ENCODE measurements at places on chromosomes 5 and 9.

DNA sequence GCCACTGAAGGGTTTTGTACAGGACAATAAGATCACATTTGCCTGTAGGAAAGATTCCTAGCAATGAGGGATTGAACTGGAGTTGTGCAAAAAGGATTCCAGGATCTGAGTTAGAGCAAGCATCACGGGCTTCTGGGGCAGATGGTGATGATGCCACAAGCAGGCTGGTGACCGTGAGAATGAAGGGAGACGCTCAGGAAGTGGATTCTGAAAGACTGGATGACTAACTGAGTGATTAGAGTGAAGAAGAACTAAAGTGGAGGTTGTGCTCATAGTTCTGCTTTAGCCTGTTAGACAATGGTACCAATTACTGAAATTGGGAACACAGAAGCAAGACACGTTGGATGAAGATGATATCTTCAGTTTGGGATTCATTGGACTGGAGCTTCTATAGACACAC lies 168.2 kb downstream of the CD180 start:
- no peak for DNase-seq

DNA sequence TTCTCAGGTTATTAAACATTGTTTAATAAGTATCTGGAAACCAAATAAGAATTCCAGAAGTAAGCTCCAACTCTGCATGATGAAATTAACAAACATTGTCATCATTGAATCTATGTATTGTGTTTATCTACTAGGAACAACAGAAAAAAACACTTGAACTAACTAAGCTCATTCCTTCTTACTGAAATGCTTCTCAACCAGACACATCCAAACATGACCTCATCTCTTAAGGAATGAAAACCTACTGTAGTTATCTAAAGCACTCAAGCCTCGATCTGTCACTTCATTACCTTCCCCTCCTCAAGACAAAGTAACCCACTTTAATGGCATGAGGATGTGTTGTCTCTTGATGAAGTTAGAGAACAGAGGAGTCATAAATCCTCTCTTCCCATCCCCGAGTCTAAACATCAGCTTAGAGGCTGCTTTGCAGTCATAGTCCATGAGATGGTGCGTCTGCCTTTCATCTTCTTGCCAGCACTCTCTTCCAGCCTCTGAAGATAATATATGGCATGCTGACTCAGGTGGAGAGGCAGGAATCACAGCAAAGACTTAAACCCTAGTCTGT lies 86.5 kb downstream of the CEMIP2 start:
- no peak for DNase-seq

DNA sequence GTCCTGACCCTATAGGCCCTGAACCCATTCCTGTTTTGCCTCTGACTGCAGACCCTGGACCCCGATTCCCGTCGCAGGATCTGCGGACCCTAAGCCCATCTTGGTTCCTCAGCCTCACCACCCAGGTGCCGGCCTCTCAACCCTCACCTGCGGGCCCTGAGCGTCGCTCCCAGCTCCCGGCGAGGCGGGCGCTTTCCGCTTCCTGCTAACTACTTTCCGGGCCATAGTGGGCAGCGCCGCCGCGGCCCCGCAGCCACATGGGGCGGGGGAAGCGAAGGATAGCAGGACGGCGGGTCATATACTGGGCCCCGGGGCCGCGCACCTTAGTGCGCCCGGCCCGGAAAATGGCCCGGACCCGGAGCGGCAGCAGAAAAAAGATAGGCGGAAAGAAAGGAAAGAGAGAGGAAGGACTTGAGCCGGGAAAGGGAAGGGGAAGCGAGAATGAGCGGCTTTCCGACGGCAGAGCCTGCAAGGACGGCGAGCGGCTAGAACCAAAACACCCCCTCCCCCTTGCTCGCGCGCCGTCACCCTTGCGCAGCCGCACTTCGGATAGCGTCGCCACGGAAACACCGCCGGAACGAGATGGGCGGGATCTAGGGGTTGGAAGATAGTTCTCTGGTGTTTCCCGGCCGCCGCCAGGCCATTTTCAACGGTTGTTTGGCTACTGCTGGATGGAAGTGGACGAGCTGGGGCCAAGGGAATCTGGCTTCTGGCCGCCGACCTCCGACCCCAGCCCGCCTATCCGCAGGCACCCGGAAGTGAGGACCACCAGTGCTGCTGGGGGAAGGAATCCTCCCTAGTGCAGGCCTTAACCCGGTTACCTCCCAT lies at the start of gene DCAF12:
TSS of gene DCAF12 (minus strand) at position 492 of the 828 bp plus-strand sequence. CDS start at position 225, 267 bp downstream.
- DNase-seq = peak; percentile 96

DNA sequence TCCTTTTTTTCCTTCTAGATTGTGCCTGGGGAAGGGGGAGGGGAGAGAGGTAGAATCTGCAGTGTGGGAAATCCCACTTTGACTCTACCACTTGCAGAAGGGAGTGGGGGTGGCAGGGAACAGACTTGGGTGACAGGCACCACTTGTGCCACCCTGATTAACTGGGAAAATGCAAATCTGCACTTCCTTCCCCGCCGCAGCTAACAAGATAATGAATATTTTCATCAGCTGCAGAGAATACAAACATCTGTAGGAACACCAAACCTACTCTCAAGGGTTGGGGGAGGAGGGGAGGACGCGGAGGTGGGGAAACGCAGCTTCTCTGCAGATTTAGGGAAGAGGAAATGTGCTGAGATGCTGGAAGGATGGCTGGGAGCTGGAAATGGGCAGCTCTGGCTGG lies 73.5 kb downstream of the TRIM32 start:
- DNase-seq = no peak
